ENCODE measurements at places on chromosomes 12 and 14.

DNA sequence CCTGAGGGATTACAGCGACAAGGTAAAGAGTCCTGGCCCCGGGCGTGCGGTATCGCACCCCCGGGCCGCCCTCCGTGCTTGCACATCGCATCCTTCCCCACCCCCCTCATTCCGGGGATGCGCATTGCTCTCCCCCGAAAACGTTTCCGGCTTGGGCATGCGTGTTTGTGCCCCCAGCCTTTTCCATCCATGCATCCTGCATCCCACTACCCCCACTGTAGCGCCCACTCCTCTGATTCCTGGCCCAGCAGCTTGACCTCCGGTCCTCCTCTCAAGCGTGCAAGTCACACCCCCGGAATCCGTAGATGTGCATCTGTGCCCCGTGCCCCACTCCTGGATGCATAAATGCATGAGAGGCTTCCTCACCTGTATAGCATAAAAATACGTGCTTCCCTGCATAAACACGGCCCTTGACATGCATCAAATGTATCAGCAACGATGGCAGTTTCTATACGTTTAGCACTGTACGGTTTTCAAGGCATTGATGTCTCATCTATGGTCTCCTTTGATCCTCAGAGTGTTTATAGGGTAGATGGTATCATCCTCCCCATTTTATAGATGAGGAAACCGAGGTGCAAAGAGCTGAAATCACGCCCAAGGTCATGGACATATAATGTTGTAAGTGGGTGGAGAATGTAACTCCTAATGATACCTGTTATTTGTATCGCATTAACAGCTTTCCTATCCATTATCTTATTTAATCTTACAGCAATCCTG, 484 bp downstream of the RIC8B start:
- DNase-seq, result peak; percentile 35

DNA sequence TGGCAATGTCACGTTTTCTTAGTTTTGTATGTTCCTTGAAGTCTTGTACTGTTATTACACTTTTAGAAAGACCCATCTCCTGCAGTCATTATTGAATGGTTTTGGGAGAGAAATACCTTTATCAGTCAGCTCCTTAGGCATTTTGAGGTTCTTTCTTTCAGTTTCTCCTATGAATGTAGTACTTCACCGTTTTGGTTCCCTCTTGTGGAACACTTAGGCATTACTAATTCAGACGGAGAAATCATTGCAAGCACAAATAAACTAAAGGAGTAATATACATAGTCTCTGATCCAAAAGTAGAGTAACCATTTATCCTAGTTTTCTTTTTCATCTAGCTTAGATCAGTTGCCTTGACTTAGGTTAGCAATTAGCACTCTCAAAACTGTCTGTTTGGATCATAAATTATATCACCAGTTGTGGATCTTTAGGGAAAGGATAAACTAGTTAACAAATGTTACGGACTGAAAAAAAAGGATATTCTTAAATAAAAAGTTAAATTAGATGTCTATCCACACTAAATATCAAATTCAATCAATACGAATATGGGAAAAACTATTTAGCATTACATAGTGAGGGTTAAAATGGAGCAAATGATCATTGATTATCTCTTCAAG, 1538.3 kb upstream of the SEL1L start:
- no peak for DNase-seq

DNA sequence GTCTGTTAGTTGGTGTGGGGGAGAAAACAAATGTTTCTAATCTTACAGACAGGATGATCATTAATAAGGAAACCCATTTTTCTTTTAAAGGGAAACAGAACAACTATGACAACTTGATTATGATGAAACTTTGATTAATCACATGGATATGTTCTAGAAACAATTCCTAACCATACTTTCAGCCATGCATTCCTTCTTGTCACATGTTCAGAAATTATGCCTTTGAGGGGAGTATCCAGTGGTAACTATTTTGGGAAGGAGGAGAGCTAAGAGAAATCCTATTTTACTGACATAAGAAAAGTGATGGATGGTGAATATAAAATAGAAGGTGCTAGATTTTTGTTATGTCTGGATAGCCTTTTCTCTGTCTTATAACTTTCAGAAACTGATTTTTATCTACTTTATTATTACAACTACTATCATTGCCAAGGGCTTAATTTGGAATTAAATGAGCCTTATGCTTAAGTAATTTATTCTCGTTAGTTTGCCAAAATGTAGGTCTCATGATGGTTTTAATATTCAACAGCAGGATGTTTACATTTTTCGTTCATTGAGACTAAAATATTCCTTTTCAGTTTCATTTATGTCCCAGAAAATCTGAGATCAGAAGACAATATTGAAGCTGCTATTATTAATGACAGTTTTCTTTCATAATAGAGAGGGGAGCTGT, 200.1 kb downstream of the TMTC2 start:
- no peak for DNase-seq

DNA sequence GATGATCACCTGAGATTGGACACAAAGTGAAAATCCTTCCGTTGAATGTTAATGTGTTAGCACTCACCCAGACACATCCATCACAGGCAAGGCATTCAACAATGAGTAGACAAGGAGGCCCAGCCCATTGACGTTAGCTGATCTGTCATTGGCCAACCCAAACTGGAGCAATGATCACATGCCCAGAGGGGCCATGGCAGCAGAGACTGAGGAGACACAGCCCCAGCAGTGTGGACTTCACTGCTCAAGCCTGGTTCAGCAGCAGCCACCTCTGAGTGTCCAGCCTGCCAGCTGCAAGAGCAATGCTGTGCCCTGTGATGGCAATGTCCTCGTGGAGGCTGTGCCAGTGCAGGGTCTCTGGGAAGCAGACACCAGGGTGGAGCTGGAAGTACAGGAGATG, 622.2 kb downstream of the AACS start:
- DNase-seq, result no peak

- no peak for DNase-seq
Measured at GRCh38 chr12:51692016-51692415, 101.0 kb downstream of the SCN8A start.

- no peak for DNase-seq
Measured at GRCh38 chr12:115135800-115136211, 451.8 kb upstream of the TBX3 start.
